Chondrocyte (in vitro differentiated cells): ENCODE measurements at places on chromosomes 5 and 9. TPM values are rescaled to one million over a fixed set of nuclear protein-coding genes. Genes with fewer than 3 reads are reported as not detected.

Gene GPR150
- 0.33 to 0.42 TPM in 2 of 3 replicates, not detected in the other for total RNA-seq

Gene PCDHGB3
- 0.21 to 0.36 TPM (median 0.30 TPM) in 3 replicates for total RNA-seq

GRCh38 chr9:134589748-134590147 is 51.9 kb upstream of the COL5A1 start:
- no peak for DNase-seq

DNA sequence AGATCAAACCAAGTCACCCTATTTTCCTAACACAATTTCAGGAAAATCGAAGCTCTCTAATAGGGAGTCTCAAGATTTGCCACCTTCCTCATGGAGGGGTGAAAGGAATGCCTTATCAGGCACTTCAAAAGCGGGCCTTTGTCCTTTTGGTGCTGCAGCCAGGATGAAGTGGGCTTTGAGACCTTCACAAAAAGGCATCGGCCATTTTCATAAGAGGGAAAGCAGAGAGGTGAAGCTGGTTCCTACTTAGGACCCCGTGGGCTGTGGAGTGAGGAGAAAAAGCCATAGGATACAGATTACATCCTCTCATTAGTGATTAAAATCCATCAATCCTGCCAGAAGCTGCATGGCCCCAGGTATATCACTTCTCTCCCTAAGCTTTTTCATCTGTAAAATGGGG is 859 bp downstream of the CDKN2AIPNL start:
- no peak for DNase-seq

GRCh38 chr9:3012842-3013241 is 168.9 kb upstream of the PUM3 start:
- DNase-seq, result no peak

- DNase-seq, result no peak
Observed at GRCh38 chr9:107739601-107740082, 250.1 kb upstream of the KLF4 start.
